Activated CD4-positive, alpha-beta T cell treated with anti-CD3 and anti-CD28 coated beads for 4 hours (primary cell): ENCODE measurements at places on chromosomes 16 and 17.

GRCh38 chr16:68992521-68992920, 112.9 kb upstream of the HAS3 start:
- no peak for DNase-seq

DNA sequence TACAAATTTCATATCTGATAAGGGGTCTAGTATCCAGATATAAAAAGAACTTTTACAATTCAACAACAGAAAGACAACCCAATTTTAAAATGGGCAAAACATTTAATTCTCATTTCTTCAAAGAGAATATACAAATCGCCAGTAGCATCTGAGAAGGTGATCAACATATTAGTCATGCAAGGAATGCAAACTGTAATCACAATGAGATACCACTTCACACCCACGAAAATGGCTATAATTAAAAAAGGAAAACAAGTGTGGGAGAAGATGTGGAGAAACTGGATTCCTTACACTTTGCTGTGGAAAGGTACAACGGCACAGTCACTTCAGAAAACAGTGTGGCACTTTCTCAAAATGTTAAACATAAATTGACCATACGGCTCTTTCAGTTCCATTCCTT, 168.2 kb downstream of the VPS53 start:
- DNase-seq, result no peak

DNA sequence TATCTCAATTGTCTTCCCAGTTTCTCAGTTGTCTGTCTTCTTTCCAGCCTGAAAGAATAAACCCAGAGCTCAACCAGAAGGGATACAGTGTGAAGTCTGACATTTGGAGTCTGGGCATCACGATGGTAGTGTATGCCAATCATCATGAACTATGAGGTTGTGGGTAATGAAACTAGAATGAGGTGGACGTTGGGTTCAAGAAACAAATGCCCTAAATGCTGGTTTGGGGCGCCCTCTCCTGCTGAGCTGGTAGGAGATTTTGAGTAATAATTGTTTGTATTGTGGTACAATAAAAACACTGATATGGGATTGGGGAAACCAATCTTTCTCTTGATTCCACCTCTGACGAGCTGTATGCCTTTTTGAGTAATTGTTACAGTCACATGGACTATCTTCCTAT, 110.4 kb downstream of the MAP2K6 start:
- DNase-seq, result no peak

GRCh38 chr17:63436523-63437110, 9.5 kb downstream of the CYB561 start:
- no peak for DNase-seq

- DNase-seq, result no peak
Observed at GRCh38 chr17:8905331-8905730, 37.9 kb upstream of the PIK3R6 start.

GRCh38 chr17:5797447-5798050, 213.2 kb upstream of the NLRP1 start:
- no peak for DNase-seq

DNA sequence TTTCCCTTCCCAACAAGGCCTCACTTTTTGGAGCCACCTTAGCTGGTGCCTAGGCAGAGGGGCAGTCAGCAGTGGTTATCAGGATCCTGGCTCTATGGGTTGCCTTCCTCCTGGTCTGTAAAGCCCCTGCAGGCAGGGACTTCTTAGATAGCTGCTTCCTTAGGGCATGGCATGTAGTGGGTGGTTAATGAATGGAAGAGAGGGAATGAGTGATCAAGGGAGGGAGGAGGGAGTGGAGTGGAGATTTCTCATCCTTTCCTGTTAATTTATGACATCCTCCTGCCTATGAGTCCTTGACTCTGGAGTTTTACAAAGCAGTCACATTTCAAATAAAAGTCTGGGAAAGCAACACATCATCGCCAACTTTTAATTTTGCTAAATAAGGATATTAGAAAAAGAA, 40.7 kb downstream of the SNX20 start:
- no peak for DNase-seq

- no peak for DNase-seq
Observed at GRCh38 chr16:75402821-75403475, 30.4 kb downstream of the CFDP1 start.

DNA sequence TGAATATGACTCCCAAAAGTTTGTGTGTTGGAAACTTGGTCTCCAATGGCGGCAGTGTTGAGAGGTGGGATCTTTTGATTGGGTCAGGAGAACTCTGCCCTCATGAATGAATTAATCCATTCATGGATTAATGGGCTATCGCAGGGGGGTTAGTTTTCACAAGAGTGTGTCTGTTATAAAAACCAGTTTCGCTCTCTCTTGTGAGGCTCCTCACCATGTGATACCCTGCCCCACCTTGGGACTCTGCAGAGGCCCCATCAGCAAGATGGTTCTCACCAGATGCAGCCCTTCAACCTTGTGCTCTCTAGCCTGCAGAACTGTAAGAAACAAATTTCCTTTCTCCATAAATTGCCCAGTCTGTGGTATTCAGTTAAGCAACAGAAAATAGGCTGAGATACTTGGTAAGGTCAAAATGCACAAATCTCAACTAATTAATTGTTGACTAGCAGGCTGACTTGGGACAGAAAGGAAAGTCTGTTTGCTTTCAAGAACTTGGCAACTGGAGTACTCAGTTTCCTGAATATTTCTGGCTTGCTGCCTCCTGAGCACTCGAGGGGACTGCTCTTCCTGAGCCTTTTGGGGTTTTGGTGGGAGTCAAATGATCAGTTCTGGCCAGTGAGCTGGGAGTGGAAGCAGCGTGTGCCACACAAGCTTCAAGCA, 13.8 kb upstream of the CCL17 start:
- DNase-seq, result no peak

DNA sequence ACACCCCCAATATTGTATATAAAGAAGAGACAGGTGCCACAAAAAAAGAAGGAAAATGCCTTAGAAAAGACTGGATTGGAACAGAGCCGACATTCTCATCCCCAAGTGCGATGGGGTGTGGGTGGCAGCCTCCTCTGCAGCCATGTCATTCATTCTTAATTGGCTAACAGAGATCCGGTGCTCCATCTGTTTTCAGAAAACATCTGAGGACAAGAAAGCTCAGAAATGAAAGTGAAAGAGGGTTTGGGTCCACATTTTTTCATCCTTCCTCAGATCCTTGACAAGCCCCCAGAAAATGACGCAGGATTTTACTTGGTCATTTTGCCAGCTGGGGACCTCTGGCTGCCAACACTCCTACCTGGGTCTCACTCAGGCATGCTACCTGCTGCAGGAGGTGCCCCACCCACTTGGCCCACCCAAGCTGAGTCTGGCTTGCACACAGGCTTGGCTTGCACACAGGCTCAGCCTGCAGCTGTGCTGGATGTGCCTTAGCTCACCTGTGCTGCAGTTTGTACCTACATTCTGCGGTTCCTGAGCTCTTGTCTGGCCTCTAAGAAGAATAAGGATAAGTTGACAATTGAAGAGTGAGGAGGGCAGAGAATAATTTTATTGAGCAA, 21.9 kb downstream of the KIF2B start:
- DNase-seq, result no peak

GRCh38 chr17:71792966-71793365, 327.9 kb upstream of the SOX9 start:
- DNase-seq, result no peak

- DNase-seq, result no peak
Observed at GRCh38 chr17:563616-564015, 151.0 kb downstream of the VPS53 start.

DNA sequence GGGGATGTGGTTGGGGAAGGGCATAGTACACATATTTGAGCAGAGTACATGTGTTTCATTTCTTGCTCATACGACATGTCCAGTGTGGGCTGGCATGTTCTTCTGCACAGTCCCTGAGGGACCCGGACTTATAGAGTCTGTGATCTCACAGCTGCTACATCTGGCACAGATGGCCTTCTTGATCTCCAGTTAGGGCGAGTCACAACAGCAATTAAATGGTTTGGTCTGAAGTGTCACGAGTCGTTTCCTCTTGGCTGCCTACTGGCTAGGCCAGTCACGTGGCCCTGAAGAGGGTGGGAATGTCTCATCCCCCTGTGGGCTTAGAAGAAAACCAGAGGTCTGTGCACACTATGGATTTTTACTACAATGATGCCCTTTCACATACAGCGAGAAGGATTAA, 443.6 kb downstream of the WWOX start:
- no peak for DNase-seq

- no peak for DNase-seq
Observed at GRCh38 chr17:71342737-71343136, 778.1 kb upstream of the SOX9 start.

DNA sequence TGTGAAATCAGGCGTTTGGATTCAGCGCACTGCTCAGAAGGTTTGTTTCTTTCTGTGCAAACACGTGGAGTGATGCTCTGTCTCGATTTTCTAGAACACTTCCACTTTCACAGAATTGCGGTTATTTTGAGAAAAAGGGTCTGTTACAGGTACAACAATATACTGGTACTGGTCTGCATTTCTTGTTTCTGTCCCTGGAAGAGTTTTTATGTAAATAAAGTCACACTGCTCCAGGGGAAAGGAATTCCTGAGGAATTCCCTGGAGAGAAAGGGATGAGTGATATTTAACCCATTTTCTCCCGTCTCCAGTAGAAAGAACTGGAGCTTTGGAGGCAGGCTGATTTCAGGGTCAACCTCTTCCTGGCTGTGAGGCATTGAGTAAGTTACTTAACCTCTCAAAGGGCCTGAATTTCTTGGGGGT, 16.2 kb upstream of the RMI2 start:
- DNase-seq, result no peak

DNA sequence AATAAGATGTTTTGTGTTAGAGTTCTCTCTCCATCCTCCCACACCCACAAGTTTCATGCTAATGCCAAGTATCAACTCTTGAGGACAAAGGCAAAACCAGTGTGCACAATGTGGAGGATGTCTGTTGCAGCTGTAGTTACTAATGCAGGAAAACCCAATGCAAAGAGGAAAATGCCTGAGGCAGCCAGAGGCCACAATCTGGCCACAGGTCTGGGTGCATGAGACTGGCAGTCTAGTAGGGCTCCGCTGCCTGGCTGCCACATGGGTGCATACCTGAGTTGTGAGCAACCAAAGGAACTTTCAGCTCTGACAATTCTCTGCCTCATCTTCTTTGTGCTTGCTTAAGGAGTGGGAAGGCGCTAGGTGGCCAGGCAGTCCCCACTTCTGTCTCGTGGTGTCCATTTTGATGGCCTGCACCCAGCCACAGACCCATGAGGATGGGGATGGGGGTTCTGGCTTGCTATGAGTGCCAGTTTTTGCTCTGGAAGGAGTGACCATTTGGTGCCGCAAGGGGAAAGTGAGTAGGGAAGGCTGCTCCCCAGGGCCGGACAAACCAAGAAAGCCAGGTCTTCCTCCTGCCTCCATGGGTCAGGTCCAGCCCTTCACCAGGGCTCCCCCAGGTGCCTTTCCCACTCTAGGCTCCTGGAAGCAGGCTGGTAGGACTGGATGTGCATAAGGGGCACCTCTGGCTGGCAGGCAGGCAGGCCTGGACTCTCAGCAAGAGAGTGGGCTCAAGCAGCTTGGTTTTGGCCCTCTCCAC, 4.2 kb upstream of the GFOD2 start:
- DNase-seq, result no peak

GRCh38 chr16:50193594-50193993, 40.5 kb downstream of the TENT4B start:
- DNase-seq, result no peak

GRCh38 chr17:17711641-17712162, 30.4 kb downstream of the RAI1 start:
- DNase-seq, result no peak

GRCh38 chr17:78532922-78533640, 44.1 kb downstream of the DNAH17 start:
- no peak for DNase-seq

DNA sequence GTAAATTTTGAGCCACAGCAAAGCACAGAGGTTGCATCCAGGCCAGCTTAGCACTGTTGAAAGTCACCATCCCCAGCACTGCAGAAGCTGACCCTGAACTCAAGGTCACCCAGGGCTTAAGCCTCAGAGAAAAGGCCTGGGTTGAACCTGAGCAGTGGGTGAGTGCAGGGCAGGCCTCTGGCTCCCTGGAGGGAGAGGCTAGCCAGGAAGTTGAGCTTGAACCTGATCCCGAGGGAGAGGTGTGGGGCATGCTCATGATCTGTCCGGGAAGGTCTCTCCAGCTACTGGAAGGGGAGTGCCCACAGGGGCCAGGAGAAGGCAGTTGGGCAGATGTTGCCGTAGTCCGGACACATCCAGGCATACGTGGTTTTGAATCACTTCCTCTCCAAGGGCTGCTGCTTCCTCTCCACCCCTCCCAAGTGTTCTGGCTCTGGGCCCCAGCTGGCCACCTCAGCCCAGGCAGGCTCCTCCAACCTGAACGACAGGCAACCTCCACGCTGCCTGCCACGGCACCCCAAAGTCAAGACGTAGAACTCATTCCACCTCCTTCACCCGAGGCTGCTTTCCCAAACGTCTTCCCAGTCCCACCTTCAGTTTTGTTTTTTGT, 18.4 kb downstream of the CARHSP1 start:
- no peak for DNase-seq

DNA sequence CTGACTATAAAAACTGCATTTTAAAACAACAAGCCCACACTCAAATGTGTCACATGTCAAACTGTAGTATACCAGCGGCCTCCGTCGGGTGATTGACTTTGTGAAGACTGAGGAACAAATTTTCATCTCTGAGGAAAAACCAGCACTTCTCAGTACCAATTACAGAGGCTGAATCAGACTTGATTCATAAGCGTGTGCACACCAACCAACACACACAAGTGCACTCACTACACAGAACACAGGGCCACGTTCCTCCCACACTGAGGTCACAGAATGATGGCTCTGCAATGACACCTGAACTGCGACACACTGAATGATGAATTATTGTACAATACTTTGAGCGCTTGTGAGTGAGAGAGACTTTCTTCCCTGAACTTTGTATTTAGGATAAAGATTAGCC, 29.6 kb downstream of the XPO6 start:
- peak; percentile 53 for DNase-seq

DNA sequence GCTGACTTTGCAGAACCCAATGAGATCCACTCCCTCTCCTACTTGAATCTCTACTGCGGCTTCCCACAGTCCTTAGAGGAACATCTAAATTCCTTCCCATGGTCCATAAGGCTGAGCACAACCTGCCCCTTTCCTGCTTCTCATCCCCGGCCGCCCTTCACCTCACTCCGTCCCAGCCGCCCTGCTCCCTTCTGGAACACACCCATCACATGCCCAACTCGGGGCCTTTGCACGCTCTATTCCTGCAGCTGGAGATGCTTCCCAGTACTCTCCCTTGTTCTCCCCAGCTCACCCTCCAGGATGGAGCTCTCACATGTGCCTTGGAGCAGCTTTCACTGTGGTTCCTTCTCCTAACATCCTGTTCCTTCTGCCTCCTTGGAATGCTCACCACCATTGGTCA, 23.6 kb downstream of the NKD1 start:
- DNase-seq, result no peak

DNA sequence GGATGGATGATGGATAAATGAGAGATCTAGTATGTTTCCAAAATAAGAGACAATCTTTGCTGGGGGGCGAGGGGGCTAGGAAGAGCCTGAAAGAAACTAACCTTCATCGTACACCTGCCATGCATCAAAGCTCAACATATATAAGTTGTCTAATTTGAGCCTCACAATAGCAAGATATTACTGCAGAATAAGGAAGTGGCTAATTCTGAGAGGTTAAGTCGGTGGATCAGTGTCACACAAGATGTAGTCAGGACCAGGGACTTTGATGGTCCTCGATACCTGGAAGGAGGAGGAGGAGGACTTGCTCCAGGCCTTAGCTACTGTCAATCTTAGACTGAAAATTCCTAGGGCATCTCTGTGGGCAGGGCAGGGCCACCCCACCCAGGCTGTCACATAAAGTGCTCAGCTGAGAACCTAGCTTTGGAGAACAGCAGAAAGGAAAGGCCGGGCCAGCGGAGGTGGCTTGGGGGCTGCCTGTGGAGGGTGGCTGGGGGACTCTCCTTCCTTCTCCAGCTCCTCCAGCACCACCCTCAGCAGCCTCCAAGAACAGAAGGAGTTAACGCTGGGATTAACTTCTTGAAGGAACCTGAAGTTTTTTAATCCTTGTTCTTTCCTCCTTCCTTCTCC, 460 bp upstream of the SLC13A2 start:
- DNase-seq, result no peak
